Nephron progenitor cell (in vitro differentiated cells): ENCODE measurements at places on chromosomes 13 and 19.

- DNase-seq: no peak
Observed at GRCh38 chr13:33280923-33281322, 4.6 kb downstream of the STARD13 start.

GRCh38 chr19:40623403-40624251 is 22.5 kb downstream of the LTBP4 start:
- DNase-seq: peak; percentile 87

DNA sequence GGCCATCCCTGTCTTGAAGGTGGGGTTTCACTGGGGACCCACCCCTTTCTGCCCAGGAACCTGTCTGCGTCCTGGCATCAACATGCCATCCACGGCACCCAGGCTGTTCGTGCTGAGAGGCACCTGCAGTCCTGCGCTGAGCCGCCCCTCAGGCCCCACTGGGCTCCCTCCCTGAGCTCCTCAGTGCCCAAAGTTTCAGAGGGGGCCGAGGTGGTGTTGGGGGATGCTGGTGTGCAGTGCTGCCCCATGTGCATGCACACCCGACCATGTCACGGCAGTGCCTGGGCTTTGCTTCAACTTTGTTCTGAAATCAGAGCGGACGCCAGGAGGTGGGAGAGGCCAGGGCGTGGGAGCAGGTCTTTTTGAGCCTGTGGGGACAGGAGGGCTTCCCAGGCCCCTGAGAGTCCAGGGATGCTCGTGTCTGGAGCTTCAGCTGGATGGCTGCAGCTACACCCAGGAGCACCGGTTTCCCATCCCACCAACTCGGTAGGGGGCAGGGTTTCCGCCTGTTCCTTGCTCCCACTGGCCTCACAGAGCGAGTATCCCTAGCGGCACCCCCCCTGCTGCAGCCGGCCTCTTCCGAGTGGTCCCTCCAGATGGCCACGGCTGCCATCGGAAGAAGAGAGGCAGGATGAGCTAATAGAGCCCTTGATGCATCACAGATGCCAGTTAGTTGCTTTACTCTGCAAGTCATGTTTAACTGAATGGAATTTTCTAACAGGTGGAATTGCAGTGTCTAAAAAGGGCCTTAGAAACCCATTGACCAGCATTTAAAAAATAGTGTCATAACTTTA is 44.0 kb downstream of the WDFY2 start:
- no peak for DNase-seq

- DNase-seq: no peak
Observed at GRCh38 chr13:97364031-97364430, 69.9 kb upstream of the RAP2A start.

- no peak for DNase-seq
Observed at GRCh38 chr13:21683034-21683733, 12.3 kb downstream of the FGF9 start.

GRCh38 chr13:44894001-44894770 is 95.1 kb downstream of the NUFIP1 start:
- DNase-seq: no peak

DNA sequence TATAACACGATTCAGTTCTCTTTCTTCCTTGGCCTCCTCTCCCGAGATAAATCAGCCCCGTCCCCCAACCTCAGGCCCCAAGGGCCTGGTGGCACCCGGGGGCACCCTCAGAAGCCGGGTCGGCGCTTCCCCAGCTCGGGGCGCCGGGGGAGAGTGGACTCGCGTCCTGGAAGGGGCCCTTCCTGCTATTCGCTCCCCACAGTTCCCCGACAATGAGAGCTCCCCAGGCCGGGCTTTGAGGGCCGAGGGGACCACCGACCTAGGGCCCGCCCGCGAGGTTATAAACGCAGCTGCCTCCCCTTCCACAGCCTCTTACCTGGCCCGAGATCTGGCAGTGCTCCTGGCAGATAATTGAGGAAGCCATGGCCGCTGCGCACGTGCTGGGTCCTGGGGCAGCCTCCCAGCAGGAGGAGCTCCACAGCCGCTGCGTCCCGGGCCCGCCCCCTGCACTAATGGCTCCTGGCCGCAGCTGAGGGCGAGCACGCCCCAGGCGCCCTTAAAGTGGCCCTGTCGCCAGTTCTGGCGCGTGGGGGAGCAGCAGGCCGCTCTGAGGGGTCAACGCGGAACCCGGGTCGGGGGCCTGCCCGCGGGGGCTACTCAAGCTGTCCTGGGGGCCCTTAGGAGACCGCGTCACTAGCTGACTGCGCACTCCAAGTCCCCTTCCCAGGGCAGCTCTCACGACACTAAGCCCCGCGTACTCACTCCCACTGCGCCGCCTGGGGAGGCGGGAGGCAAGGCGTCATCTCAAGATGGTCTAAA is at the start of gene SOHLH2:
Gene SOHLH2, minus strand, starts transcription at position 394 of the 759 bp plus-strand sequence. Its CDS starts 30 bp downstream, at position 364.
- no peak for DNase-seq

GRCh38 chr19:1720237-1720636 is 33.1 kb upstream of the ONECUT3 start:
- no peak for DNase-seq

GRCh38 chr13:80399340-80400163 is 58.6 kb upstream of the SPRY2 start:
- DNase-seq: no peak

GRCh38 chr19:2476451-2477140 is 669 bp downstream of the GADD45B start:
- peak; percentile 65 for DNase-seq

DNA sequence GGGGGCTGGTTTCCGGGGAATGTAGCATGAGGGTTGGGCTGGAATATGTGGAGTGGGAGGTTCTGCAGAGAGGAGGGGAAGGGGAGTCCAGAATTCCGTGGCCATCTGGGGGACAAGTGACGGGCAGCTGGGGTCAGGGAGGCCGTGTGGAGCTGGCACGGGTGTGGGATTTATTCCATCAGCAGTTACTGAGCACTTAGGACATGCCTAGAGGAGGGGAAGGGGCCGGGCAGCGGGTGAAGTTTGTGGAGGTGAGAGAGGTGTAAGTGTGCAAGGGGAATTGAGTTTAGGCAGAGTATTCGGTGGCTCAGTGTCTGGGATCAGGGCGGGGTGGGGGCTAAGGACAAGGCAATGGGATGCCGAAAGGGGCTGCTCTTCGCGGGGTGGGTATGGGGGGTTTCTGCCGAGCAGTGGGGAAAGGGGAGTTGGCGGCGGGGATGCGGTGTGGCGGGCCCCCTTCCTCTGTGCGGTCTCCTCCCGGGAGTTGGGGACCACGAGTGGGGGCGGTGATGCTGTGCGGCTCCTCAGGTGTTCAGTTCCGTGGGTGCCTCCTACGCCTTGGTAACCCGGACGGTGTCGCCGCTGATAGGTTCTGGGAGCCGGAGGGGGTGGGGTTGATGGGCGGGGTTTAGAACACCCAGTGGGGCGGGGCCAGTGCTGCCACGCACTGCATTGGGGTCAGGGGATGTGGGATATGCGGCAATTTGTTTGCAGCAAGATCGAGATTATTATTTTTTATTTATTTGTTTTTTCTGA is 5.4 kb downstream of the CCDC61 start:
- DNase-seq: peak; percentile 52

- DNase-seq: no peak
Observed at GRCh38 chr13:36428086-36428485, 4.2 kb upstream of the CCNA1 start.

DNA sequence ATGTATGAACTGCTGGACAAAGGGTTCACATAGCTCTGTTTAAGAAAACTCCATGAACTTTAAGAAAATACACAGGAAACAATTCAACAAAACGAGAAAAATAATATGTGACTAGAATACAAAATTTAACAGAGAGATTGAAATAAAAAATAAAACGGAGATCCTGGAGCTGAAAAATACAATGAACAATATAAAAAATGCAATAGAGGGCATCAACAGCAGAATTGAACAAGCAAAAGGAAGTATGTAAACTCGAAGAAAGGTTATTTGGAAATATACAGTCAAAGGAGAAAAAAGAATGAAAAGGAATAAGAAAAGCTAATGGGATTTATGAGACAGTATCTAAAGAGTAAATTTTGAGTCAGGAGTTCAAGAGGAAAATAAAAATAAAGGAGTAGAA is 163.0 kb upstream of the DACH1 start:
- no peak for DNase-seq

DNA sequence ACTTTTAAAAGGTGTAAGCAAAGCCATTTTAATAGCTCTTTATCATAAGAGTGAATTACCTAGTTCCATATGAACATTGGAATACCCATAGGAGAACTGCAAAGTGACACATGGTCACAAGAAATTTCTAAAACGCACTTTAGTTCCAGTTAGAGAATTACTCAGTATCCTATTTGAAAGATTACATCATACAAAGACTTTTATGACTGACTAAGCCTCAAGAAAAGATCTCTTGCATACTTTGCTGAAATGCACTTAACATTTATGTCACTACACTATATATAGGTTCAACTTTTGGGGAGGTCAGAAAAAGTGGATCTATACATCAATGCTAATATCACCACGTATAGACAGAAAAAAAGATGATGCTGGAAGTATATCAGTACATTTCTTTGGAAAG is 7.1 kb downstream of the PCDH9 start:
- DNase-seq: no peak

DNA sequence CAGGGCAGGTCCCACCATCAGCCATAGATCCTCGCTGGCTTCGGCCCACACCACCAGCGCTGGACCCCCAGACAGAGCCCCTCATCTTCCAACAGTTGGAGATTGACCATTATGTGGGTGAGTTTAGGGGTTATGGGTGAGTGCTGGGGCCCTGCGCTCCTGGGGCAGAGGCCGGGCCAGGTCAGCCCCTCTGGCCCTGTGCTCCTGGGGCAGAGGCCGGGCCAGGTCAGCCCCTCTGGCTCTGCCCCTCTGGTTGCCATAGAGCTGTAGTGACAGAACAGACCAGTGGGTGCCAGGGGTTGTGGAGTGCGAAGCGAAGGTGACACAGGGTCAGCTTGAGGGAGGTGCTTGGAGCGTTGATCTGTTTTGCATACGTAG is 15.2 kb downstream of the POLD1 start:
- no peak for DNase-seq

GRCh38 chr19:39325778-39326665 is 5.4 kb upstream of the LRFN1 start:
- DNase-seq: no peak

GRCh38 chr13:71786875-71787274 is 80.1 kb downstream of the DACH1 start:
- no peak for DNase-seq

DNA sequence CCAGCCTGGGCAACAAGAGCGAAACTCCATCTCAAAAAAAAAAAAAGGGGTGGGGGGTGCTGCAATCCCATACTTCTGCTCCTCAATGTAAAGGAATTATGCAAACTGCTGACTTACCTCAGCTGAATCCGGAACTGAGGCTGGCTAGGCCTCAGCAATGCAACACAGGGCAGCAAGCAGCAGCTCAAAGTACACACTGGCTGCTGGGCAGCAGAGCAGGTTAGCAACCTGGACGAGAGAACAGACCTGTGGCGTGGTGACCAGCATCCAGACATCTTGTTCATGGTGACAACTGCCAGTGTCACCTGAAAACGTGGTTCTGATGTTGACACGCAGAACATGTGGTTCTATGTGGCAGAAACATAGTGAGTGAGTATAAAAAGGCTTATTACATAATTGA is 28.1 kb downstream of the ZNF14 start:
- DNase-seq: no peak

DNA sequence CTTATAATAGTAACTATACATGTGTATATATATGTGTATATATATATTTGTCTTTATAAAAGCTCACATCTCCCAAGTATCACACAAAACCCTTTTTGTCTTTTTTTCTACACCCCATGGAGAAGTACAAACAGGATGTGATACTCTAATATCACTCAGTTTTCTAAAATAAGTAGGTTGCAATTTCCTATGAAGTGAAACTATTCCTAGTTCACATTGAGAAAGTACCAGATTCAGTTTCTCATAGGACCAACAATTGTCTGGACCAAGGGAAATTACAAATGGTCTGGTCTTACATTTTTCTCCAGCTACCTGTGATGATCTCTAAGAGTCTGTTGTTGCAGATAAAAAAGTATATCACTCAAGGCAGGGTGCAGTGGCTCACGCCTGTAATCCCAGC is 17.9 kb upstream of the LILRB1 start:
- no peak for DNase-seq

- no peak for DNase-seq
Observed at GRCh38 chr19:42571116-42571515, 23.6 kb downstream of the CEACAM8 start.
